ENCODE measurements at places on chromosomes 1 and 21.
A peak's percentile ranks its signal among the peaks of the same experiment; 100 is the strongest.

DNA sequence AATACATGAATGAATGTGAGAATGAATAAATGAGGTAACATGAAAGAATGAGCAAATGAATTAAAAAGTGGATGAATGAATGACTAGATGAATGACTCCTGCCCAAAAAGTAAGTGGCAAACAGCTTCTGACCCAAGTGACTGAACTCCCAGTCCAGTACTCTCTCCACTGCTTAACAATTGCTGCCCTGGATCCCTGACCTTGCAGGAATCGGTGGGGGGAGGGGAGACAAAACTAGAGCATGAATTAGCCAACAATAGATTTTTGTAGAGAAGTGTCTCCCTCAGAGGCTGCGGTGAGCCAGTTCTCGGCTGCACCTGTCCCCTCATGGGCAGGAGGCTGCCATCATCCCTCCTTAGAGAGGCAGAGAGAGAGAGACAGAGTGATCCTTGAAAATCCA is 5.9 kb upstream of the GRIK3 start:
- DNase-seq = no peak

DNA sequence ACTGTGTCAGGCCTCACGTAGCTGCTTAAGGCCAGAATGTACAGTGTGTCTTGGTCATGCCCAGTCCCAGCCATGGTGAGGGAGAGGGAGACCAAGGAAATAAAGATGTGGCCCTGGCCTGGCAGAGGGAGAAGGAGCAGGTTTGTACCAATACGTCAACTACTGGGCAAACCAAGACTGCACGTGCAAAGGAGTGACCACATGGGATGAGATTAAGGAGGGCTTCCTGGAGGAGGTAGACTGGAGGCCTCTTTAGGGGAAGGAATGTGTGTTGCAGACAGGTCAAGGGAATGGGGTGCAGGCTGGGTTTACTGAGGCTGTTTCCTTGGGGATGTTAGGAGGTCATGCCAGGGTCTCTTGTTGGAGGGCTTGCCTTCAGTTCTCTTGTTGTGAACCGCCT is 7.8 kb downstream of the PLOD1 start:
- DNase-seq = no peak

DNA sequence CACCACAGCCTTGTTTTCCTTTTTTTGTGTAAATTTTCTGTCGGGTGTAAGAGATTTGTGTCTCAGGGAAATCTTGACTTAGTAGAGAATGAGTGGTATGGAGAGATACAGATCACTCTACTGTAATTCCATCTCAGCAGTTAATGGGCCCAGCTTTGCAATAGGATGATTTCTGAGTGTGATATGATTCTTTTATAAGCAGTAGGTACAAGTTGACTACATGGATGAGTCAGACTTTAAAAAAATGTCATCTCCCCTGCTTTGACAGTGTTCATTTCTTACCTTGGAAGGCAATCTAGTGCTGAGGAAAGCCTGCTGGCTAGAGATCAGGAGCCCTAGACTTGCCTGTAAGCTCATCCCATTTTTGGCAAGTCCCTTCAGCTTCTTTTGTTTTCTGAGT is 261.9 kb downstream of the RYR2 start:
- DNase-seq = no peak

- DNase-seq = no peak
Observed at GRCh38 chr1:90534116-90534515, 183.0 kb downstream of the BARHL2 start.

- no peak for DNase-seq
Observed at GRCh38 chr1:32924881-32925344, 23.7 kb upstream of the TMEM54 start.

- DNase-seq = no peak
Observed at GRCh38 chr1:25671929-25672328, 55.3 kb downstream of the MAN1C1 start.

- DNase-seq = no peak
Observed at GRCh38 chr1:4654764-4655673, 610 bp downstream of the AJAP1 start.

GRCh38 chr1:21490774-21491487 is 18.3 kb upstream of the ALPL start:
- no peak for DNase-seq

GRCh38 chr1:179251675-179252074 is 22.2 kb upstream of the ABL2 start:
- DNase-seq = no peak

GRCh38 chr21:28683982-28684752 is 308.5 kb downstream of the LTN1 start:
- DNase-seq = no peak

- DNase-seq = no peak
Observed at GRCh38 chr1:79982211-79982610, 975.7 kb upstream of the ADGRL4 start.

DNA sequence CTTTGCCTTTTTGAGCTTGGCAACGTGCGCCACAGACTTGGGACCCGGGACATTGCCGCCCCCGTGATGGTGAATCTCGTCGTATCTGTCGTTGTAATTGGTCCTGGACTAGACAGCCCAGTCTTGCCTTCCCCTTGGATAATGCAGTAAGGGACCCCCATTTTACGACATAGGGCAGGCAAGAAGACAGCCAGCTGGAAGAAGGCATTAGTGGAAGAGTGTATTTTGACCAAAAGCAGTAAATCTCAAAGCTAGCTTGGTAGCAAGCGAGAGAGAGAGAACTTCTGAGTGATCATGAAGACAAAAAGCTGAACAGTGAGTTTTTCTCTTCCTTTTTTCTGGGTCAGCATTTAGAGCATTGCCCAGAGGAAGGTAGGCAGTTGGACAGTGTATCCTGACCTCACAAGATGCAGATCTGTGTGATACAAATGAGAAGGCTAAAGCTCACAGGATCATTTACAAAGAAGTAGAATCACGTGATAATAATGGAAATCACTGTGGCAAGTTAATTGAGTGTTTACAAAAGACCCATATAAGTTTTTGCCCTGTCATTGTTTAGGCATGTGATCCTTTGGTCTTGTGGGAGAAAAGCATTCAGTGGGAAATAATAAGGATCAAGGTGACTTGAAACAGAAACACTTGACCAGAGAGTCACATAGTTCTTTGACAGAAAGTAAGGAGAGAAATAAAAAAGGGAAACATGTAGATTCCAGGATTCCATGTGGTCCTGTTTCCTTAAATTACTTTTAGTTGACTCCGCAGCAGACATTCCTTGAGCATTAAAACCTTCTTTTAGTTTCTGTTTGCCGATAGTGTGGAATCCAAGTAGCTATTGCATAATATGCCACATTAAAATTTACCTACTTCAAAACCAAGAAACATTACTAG is 66.3 kb downstream of the CNST start:
- no peak for DNase-seq

DNA sequence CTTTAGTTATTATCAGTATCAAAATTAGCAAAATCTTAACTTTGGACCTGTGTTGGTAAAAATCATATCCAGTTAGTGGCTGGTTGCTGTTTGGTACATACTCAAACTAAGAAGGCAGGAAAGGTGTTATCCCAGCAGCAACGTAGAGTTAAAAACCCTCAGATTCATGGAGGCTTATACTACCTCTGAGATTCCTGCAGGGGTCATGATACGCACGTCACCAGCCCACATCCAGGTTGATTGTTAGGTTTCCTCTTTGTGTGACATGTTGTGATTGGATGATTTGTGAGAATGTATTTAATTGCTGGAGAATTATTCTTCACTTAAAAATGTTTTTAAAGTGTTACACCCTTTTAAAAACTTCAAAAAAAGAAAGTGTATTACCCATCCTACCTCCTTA is 423.3 kb upstream of the ADGRL2 start:
- DNase-seq = no peak

GRCh38 chr1:203512848-203513584 is 19.1 kb downstream of the OPTC start:
- peak; percentile 61 for DNase-seq

DNA sequence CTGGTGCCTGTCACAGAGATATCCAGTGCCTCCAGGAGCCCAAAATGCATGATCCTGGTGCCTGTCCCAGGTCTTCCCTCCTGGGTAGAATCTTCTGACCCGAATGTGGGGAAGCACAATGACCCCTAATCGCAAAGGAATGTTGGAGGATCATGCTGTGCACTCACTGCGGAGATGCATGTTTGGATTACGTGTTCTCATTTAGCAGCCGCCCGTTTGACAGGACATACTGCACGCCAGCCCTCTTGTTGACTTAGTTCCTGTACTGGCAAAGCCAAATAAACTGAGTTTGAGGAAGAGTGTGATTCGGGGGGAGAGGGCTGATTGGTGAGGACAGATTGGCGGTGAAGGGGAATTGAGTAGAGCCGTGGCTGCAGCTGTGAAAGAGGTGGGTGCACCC is 85.9 kb upstream of the SIM2 start:
- peak; percentile 76 for DNase-seq

DNA sequence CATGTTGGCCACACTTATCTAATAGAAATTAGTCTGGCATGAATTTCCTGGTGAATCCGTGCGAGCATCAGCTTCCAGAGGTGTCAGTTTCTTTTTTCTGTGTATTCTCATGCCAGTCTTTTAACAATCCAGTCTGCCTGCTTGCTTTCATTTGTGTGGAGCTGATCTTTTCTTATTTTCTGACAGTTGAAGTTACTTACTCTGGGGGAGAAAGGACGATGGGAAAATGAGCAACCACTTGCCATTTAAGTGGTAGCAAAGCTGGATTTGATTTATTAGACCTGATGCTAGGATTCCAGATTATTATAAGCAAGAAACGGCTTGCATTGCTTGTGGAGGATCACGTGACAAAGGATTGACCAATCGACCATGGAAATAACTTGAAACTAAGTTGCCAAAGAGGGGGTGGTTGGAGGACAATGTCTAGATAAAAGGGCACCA is 24.3 kb upstream of the APP start:
- no peak for DNase-seq

DNA sequence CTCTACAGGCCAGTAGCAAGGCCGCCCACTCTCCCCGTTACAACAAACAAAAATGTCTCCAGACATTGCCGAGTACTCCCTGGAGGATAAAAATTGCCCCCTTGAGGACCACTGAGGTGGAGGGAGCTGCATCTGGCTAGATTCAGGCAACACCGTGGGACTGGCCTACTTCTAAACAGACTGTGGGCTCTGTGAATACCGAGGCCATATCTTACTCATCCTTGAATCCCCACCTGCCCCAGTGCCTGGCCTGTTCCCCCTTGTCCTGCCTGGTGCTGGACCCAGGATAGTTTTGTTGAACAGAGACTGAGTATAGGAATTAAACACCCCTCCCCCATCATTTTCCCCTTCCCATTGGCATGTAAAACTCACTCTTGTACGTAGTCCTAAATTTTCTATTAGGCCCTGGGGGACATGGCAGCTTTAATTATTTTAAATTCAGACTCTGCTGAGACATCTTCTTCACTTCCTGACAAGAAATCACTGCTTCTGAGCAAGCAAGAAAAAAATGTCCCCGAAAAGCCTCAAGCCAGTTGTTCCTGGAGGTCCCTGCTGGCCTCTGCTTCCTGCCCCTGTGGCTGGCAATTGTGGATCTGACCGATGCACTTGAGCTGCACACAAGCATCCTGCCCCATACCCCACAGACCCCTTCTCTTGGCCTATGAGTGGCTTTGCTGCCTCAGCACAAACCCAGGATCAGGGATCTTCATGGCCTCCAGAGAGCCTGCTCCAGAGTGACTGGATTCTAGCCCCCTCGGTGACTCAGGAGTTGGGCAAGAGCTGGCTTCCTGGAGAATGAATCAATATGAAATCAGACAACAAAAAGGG is 111.0 kb downstream of the ACTL8 start:
- no peak for DNase-seq

- no peak for DNase-seq
Observed at GRCh38 chr1:19872190-19872589, 10.0 kb upstream of the OTUD3 start.

DNA sequence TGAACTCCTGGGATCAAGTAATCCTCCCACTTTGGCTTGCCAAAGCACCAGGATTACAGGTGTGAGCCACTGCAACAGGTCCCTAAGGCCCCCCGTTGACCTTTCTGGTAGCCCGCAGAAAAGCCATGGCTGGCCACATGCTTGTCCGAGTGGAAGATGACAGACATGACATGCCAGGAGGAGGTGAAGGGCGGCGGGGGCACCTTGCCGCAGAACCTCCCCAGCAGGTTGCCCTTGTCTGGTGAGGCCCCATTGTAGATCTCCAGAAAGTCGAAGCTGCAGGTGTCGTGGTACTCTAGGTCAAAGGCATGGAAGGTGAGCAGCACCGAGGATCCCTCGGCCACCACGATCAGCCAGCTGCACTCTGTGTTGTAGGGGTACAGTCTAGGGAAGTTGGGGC is 8.4 kb downstream of the CDCP2 start:
- DNase-seq = no peak

GRCh38 chr1:112906150-112906698 is 49.8 kb downstream of the SLC16A1 start:
- no peak for DNase-seq

GRCh38 chr1:1118876-1119220 is 3.0 kb upstream of the C1orf159 start:
- DNase-seq = no peak

GRCh38 chr1:247825362-247825761 is 1.4 kb upstream of the OR14A16 start:
- no peak for DNase-seq

- DNase-seq = no peak
Observed at GRCh38 chr21:35649186-35649585, 411.1 kb downstream of the SETD4 start.

GRCh38 chr1:117812869-117813511 is 116.4 kb downstream of the GDAP2 start:
- DNase-seq = no peak

DNA sequence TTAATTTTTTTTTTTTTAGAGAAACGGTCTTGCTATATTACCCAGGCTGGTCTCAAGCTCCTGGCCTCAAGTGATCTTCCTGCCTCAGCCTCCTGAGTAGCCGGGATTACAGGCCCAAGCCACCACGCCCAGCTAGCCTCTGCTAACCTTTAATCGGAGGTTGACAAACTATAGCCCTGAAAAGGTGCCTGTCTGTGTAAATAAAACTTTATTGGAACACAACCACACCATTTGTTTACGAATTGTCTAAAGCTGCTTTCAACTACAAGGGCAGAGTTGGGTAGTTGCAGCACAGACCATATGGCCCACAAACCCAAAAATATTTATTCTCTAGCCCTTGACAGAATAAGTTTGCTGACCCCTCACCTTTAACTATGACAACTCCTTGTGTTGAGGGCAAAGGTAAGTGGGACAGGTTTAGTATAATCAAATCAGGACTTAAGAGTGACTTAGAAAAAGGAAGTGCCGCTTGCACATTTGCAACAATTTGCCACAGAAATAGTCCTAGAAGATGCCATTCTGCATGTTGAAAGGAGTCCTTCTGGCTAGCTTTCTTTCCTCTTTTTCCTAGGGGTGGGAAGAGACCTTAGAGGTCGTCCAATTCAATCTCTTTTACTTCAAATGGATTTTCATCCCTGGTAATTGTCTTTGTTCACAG is 16.4 kb downstream of the RGS8 start:
- no peak for DNase-seq

GRCh38 chr1:87953121-87953520 is 624.4 kb downstream of the LMO4 start:
- no peak for DNase-seq
